IPS DF 19.7 (cell line): ENCODE measurements at places on chromosomes 7 and 10.

- DNase-seq: no peak
Observed at GRCh38 chr10:131206111-131206995, 105.2 kb downstream of the TCERG1L start.

DNA sequence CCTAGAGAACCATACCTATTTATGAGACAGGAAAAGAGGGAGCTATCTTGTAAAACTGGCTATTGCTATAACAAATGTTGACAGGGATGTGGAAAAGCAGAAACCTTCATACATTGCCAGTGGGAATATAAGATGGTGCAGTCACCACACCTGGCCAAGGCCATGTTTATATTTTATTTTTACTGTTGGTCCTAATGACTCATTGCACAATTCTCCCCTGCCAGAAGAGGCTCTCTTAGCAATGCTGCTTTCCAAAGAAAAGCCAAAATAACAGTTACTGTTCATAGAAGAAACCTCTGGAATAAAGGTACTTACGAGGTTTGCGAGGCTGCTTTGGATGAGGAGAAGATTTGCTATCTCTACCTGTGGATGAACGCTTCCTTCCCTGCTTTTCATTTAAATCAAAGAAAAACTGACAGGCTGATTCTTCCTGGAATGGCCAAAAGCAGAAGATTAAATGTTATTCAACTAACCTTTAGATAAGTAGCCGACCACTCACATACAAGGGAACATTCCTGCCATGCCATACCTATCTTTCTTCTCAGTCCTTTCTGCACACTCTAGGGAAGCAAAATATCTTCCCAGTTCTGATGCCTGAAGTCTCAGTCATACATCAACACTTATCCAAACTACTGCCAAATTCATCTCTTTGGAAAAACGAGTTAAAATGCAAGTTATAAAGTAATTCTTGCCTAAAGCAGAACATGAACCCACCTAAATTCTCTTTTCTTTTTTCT is 16.3 kb upstream of the CHUK start:
- no peak for DNase-seq

DNA sequence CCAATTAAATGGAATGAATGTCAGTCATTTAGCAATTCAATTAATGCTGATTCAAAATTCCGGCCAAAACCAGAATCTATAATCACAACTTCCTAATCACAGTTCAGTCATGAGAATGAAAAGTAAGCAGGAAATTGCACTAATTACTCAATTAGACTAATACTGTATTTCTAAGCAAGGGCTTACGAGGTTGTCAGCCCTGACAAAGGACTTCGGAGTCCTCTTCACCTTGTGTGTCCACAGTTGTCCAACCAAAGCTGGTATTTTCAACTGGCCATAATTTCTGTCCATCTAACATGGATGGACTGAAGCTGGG is 17.4 kb downstream of the CPA1 start:
- DNase-seq: no peak

DNA sequence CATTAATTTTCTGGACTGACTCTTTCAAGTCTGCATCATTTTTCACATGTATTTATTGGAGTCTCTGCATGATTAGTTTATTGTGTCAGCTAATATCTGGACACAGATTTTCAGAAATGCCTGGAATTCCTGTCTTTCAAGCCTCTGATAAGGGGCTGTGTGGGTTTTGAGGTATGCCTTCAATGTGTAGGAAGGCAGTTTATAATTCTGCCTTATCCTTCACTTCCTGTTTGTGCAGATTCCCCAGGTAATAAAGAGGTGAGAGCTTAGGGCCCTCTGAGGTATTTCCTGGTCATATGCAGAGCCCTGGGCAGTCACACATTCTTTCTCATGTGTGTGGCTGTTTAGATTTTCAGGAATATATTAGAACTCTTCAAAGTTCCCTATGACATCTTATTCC is 79.4 kb upstream of the PRKCQ start:
- no peak for DNase-seq

DNA sequence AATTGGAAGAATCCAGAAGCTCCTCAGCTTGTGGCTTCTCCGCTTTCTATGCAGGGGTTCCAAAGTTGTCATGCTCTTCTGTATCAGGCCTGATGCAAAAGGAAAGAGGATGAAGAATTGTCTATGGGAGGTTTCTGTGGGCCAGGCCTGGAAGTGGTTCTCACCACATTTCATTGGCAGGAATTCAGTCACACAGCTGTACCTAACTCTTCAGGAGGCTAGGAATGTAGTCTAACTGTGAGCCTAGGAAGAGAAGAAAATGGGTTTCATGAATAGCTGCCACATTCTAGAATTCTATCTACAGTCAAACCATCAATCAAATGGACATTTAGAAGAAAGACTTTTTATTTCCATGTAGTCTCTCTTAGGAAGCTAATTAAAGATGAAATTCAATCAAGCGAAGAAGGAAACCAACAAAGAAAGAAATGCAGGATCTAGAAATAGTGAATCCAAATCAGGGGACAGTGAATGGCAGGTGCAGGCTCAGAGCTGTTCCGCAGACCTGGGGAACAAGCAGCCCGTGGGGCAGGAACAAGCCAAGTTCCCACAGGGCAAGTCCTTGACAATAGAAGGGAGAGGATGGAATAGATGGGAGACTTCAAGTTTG is 25.4 kb upstream of the USP6NL start:
- no peak for DNase-seq

DNA sequence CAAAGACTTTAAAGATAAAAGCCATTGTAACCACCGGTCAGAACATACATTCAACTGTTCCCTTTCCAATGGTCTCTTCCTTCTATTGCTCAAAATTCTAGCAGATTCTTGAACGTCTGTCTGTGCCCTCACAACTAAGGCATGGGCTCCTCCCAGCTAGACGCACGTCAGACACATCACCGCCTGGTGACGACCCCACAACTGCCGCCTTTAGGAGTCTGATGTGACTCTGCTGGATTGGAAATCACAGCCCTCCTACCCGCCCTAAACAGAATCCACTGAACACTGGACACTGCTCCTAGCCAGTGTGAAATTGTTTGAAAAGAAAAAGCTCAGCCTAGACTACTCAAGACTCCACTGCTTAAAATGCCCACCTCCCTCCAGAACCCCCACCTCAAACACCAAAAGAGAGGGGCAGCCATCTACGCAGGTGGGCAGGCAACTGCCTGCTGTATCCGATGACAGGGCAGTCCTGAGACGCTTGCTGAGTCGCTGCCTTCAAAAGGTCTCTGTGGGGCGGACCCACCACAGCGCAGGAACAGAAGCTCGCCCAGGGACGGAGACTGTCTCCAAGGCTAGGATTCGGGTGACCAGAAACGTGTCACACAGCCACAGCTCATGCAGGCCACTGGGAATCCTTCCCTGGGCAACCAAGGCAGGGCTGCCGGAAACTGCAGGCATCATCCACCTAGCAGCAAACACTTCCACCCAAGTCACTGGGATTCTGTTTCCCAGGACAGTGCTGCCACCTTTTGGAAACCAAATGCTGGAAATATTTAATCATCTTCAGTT is 34.7 kb downstream of the GSDME start:
- peak; percentile 35 for DNase-seq

GRCh38 chr7:6520163-6520981 is 30.9 kb downstream of the GRID2IP start:
- DNase-seq: no peak

GRCh38 chr10:62250594-62251198 is 17.9 kb downstream of the RTKN2 start:
- DNase-seq: no peak

GRCh38 chr10:30039988-30040387 is 19.4 kb downstream of the JCAD start:
- no peak for DNase-seq

DNA sequence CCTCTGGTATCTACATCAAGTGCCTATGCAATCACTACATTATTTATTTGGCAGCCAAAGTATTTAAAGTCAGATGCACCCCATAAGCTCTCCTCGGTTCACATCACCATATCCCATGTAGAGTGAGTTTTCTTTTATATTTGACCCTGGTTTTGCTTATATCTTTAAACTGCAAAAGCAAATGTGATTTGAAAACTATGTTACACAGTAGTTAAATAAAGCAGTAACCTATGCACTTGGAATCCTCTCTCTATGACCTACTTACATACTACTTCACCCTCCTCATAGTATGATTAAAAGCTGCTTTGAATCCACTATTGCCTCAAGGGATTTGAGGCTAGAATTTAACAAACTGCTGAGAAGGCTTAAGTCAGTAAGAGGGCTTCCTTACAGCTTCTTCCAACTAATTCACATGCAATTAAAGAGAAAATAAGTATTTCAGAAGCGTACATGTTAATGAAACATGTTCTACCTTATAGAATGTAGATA is 2.2 kb upstream of the CELF2 start:
- no peak for DNase-seq

DNA sequence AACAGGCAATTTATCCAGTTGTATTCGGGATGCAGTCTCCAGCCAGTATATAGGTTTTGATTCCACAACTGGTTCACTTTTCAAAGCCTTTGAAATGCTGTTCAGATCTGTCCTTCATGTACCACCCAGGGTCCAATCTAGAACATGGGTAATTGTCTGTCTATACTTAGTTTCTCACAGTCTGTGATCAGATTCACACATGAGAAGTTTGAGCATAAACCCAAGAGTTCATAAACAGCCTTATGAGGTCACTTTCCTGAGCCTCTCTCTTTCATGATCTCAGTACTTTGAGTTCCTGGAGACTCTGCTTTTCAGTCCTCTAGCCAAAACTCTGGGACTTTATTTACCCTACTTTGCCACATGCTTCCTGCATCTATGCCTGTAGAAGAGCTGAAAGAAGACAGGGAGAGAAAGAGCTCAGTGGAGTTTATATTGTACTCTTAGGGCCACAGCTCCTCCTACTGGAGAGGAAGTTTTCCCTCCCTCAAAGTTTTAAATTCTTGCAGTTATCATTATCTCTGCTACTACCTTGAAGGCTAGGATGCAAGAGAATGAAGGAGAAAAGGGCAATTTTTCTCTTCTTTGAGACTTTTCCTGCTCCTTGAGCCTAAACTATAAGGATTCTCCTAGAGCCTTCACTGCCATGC is 172.0 kb downstream of the ZEB1 start:
- DNase-seq: peak; percentile 15

DNA sequence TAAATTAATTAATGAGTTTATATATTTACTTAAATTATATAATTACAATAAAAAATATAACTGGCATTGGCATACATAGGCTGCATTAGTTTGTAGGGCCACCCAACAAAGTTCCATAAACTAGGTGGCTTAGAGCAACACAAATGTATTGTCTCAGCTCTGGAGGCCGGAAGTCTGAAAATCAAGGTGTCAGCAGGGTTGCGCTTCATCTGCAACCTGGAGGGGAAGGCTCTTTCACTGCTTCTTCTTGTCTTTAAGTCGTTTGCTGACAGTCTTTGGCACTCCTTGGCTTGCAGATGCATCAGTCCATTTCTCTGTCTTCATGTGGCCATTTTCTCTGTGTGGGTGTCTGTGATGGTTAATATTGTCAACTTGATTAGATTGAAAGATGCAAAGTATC is 6.1 kb upstream of the BLVRA start:
- no peak for DNase-seq
